ENCODE measurements at places on chromosomes 6 and 20. TPM values are rescaled to one million over a fixed set of nuclear protein-coding genes. Genes with fewer than 3 reads are reported as not detected.

CYP39A1 gene
- total RNA-seq = 8.4 TPM

NDUFAF5 gene
- total RNA-seq = 17.7 TPM

POM121L2 gene
- total RNA-seq = not detected

TRAM2 gene
- 261 TPM for total RNA-seq

CAGE1 gene
- under 0.01 TPM for total RNA-seq

TPMT gene
- total RNA-seq = 20.4 TPM

GSTA4 gene
- total RNA-seq = 69.5 TPM

CFB gene
- 34.6 TPM for total RNA-seq

PRDM1 gene
- total RNA-seq = 1.7 TPM

TOMM6 gene
- 93.5 TPM for total RNA-seq

RNF5 gene
- 23.9 TPM for total RNA-seq

SFTA2 gene
- not detected for total RNA-seq

WDR27 gene
- total RNA-seq = 28.5 TPM

DCDC2 gene
- total RNA-seq = not detected

ARMC12 gene
- 0.39 TPM for total RNA-seq

LY6G6F gene
- not detected for total RNA-seq

TMEM244 gene
- total RNA-seq = not detected

TRIM40 gene
- total RNA-seq = not detected

TUBE1 gene
- 43.0 TPM for total RNA-seq

APOM gene
- total RNA-seq = 2.2 TPM

PDYN gene
- total RNA-seq = not detected

ELOVL4 gene
- total RNA-seq = 12.3 TPM

SLC25A27 gene
- 18.9 TPM for total RNA-seq

VSTM2L gene
- 1.4 TPM for total RNA-seq

RPP40 gene
- 14.9 TPM for total RNA-seq

EDN3 gene
- not detected for total RNA-seq

SLC44A4 gene
- 0.22 TPM for total RNA-seq

BNIP5 gene
- total RNA-seq = not detected

POU5F1 gene
- 0.97 TPM for total RNA-seq

GABRR1 gene
- total RNA-seq = not detected

TSPYL4 gene
- total RNA-seq = 17.5 TPM

ZNF165 gene
- total RNA-seq = 0.97 TPM

DLK2 gene
- total RNA-seq = not detected

MICB gene
- total RNA-seq = 6.5 TPM

ZC3H12D gene
- total RNA-seq = 1.3 TPM

Data from articular chondrocyte of knee joint (primary cell).